ENCODE measurements at places on chromosomes 5 and 9.

DNA sequence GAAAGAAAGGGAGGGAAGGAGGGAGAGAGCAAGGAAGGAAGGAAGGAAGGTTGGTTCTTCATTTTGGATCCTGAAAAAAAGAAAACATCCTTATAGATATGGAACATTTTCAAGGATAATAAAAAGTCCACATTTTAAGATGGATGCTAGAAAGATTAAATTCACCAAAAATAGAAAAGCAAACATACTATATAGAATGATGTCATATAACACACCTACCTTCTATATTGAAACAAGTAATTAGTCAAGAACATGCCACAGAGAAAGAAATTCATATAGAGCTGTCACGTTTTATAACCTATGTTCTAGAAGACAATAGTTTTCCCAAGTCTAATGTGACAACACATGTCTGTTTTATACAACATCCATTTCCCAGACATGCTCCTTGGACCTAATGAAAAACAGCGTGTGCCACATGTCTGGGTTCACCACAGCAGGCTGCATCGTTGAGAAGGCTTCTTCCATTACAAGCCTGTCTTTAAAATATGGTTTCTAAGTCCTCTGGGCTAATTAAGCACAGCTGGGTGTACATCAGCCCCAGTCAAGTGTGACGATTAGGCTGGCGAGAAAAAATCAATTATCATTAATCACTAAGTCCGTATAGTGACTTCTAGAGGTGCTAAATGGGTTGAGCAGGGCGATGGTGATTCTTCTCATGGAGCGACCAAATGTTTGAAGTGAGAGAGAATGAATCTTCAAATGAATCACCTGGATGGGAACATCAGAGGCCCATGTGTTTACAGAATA lies 301.8 kb downstream of the TLE1 start:
- no peak for DNase-seq

DNA sequence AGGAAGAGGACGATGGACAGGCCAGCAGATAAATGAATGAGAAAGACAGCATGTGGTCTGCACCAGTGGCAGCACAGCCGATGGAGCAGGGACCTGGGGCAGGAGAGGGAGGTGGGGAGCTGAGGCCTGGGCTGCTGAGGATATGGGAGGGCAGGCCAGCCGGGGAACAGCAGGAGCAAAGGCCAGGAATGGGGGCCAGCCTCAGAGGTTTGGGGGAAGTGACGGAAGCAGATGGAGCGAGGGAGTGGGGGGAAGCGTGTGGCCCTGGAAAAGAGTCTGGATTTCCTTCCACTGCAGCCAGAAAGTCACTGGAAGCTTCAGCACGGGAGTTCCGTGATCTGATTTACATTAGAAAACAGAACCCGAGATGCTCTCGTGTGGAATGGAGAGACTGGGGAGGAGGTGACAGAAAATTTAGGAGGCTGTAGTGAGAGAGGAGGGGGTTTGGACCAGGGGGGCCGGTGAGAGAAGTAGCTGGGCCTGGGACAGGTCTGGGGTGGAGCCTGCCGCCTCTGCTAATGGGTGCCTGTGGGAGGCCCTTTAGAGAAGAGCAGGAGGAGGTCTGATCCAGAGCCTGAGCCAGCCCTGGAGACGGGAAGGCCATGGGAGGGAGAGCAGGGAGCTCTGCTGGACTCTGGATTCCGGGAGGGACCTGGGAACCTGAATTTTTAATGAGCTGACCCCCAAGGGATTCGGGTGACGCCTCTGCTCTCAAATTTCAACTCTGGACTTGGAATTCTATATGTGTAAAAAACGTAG lies 65.4 kb downstream of the TSPAN17 start:
- DNase-seq, result no peak

DNA sequence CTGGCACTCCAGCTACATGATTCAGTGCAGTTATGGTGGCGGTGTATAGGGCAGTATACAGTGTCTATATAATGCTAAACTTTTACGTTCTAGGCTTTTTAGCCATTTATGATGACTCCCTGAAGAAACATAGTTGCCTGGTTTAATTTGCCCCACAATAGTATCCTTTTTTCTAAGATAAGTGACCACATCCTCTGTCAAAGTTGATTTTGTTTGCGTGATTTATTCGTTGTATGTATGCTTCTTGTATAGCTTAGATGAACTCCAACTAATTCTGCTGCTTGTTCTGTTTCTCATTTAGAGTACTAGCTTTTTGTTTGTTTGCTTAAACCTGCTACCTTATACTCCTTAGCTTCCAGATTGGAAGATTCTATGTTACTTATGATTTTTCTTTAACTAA lies 83.6 kb downstream of the ERMP1 start:
- no peak for DNase-seq

GRCh38 chr9:20352591-20352990 lies 269.7 kb downstream of the MLLT3 start:
- DNase-seq, result no peak

DNA sequence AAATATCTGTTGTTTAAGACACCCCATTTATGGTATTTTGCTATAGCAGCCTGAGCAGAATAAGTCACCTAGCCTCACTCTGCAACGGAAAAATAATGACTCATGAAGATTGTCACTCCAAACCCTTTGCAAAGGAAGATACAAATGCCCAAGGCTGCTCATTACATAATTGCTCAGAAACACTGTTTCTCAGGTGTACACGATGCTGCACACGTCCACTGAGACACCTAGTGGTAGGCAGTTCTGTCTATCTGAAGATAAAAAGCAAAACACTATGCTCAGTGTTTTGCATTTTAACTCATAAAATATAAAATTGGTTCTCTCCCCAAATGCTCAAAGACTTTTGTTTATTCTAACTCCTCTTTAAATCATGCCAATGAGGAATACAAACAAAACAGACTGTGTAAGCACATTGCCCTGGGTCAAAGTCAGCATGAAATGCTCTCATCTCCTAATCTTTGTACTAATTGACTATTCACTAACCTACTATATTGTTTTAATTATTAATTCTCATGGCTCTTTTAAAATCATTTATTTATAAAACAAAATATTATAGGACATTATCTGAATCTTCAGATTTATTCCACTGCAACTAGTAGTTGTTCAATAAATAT lies 7.7 kb upstream of the TSLP start:
- DNase-seq, result peak; percentile 31

DNA sequence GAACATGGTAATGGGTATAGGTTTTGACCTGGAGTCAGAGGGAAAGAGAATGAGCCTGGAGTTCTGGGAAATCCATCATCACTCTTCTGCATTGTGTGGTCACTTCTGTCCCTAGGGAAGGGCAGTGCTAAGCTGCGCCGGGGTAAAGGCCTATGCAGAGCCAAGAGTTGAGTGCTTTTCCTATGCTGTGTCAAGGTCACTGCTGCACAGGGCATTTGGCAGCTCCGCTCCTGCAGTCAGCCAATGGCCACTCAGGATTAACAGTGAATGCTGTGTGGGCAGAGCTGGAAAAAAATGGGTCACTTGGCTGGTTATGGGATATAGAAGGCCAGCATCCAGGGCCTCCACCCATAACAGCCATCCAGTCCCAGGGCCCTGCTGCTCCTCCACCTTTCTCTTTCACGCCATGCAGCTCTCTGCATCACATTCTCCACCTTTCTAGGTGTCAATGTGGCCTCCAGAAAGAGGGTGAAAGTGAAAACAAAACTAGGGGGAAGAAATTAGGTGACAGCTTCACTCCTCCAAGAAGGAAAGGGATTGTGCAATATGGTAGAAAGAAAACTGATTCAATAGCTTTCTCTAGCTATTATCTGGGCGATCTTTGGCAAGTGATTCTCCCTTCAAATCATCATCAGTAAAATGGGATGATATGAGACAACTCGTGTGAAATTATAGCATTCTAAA lies 279.3 kb upstream of the ANKRD55 start:
- DNase-seq, result no peak

DNA sequence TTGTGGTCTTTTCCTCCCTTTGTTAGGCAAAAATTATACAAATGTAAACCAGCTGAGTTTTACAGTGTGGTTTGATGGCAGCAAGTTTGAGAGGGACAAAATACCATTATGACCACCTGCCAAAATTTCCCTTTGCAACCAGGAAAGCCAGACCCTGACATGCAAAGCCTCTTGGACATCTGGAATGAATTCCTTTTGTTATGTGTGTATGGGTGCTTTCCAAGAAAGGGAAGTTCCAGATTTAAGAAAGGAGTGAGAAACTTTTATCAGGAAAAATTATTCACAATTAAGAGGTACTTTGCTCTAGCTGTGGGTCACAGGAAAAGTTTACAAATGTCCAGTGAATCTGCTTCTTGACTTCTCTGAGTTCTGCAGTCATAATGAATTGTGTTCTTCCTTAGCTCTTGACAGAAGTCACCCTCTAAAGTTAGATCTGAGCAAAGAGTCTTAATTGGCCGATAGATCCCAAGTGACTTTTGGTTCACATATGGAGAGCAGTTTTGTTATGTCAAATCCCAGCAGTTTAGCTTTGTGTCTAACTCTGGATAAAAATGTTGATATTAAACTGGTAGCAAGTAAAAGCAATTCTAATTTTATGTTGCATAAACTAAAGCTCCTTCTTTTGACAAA lies 295.9 kb upstream of the ZNF608 start:
- no peak for DNase-seq

DNA sequence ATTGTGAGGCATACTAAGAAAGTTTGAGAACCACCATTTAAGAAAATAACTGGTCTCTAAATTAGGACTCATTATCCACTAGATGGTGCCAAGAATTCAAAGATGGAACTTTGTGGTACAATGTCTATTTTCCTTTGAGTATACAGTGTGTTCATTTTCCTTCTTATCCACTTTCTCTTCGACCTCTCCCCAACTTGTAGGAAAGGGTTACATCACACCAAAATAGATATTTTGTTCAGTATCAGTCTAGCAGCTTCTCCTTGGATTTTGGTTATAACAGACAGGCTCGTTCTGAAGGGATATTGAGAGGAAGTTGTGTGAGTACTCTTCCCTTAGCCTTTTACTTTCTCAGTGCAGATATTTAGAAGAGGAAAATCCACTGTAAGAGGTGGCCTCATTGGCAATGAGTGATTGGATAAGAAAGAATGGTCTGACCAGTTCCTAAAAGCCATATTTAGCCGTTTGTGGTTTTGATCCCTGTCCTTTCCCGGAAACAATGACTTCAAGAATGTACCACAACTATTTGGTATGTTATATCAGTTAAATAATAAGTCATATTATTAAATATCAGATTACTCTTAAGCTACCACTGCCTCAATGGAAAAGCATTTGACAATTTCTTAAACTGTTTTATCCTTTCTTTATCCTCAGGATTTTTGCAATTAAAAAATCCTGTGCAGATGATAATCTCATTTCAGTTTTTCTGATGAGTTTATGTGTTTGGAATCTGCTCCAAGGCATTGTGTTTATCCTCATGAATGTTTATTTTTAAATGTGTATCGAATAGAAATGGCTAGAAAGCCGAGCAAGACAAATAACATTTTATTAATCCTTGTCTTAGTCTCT lies 69.0 kb upstream of the GRAMD2B start:
- peak; percentile 64 for DNase-seq

DNA sequence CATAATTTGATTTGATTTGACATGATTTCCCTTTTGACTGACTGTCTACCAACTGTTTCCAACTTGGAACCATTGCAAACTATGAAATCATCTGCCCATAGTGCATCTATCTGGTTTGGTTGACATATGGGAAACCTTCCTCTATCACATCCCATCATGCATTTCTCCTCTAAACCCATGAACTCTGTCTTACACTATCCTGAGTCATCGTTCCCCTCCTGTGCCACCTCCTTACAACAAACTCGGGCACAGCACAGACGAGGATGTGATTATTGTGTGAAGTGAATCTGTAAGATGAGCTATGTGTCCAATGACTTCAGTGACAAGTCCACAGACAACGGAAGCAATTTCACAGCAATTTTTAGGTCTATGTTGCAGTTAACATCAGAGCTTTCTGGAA lies 126.1 kb downstream of the NPR3 start:
- DNase-seq, result no peak

DNA sequence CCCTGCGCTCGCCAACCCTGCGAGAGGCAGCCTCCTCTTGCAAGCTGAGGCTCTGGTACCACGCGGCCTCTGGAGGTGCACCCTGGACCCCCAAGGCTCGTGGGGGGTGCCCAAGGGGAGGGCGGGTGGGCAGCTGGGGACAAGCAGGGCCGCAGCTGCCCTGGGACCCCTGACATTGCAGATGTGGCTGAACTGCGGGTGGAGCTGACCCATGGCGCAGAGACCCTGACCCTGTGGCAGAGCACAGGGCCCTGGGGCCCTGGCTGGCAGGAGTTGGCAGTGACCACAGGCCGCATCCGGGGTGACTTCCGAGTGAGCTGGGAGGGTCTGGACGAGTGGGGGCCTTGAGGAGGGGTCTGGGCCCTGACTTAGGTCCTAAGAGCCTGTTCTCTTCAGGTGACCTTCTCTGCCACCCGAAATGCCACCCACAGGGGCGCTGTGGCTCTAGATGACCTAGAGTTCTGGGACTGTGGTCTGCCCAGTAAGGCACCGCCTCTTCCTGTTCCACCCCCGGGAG lies 1.5 kb downstream of the MAMDC4 start:
- DNase-seq, result no peak
